ENCODE measurements at places on chromosomes 3 and 15.

DNA sequence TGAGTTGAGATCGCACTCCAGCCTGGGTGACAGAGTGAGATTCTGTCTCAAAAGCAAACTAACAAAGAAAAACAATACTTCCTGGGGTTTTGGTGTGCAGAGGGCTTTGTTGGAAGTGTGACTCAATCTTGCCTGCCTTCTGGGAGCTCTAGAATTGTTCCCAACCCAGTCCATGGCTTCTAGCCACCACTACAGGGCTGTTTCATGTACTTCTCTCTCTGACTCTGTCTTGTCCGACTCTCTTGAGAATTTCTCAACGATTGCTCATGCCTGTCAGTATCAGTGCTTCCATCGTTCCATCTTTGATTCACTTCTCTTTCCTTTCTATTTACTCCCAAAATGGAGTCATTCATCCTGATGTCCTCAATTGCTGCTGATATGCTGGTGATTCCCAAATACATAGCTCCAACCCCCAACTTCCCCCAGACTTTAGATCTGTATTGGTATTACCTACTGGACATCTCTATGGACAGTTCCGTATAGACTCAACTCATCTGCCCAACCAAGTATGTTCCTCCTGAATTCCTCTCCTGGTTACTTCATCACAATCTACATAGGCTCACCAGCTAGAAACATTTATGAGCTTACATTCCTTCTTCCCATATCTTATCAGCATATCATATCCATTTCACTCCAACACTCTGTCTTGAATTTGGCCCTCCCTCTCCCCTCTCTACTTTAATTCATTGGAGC, 1.8 kb upstream of the AP2M1 start:
- DNase-seq: no peak

DNA sequence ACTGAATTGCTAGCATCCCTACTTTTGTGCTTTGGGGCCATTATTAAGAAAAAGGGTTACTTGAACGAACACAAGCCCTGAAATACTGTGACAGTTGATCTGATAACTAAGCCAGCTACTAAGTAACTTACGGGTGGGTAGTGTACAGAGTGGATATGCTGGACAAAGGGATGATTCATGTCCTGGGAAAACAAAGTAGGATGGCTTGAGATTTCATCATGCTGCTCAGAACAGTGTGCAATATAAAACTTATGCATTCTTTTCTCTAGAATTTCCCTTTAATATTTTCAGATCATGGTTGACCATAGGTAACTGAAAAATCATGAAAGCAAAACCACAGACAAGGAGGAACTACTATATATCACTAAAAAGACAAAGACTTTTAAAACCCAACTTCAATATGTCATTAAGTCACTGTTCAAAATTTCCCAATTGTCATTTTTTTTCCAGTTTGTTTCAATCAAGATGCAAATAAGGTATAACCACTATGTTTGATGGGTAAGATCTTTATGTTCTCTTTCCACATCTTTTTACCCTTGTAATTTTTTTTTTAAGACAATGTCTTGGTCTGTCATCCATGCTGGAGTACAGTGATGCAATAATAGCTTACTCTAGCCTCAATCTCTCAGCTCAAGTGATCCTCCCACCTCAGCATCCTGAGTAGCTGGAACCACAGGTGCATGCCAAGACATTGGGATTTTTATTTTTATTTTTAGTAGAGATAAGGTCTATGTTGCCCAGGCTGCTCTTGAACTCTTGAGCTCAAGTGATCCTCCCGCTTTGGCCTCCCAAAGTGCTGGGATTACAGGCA, 67.7 kb downstream of the IFT80 start:
- DNase-seq: no peak

GRCh38 chr3:179236669-179237301, 14.1 kb downstream of the KCNMB3 start:
- no peak for DNase-seq

GRCh38 chr3:45991341-45991740, 4.3 kb downstream of the FYCO1 start:
- no peak for DNase-seq

GRCh38 chr3:99430348-99431134, 207.9 kb upstream of the COL8A1 start:
- no peak for DNase-seq

DNA sequence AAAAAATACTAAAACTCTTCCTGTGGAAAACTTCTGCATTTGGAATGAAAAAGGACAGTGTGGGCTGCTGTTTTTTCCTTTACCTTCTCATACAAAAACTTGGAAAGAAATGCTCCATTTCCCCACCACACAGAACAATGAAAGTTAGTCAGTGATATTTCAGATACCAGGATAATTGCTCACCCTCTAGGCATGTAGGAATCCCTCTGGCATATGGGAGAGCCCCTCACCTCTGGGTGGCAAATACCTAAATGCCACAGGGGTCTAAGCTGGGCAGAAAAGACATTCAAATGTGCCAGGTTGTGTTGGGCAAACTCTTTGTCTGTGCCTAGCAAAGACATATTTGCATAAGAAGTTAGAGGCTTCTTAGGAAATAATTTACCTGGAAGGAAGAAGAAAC, 560.3 kb upstream of the NR2F2 start:
- no peak for DNase-seq

- DNase-seq: no peak
Measured at GRCh38 chr3:194824100-194824499, 138.4 kb downstream of the FAM43A start.

GRCh38 chr15:86608461-86609205, 529.0 kb downstream of the AGBL1 start:
- no peak for DNase-seq

DNA sequence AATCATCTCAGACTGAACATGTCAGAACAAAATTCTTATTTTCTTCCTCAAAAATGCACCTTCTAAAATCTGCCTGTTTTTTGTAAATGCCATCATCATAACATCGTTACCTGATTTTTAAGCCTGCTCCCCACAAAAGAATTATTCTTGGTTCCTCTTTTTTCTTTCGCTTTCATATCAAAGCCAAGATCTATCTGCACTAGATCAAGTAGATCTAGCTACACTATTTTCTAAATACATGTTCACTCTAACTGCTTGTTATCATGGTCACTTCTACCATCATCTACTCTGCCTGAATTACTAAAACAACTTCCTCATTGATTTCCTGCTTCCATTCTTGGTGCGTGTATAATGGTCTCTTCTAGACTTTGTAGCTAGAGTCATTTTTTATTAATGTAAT, 217.7 kb downstream of the ARPP21 start:
- no peak for DNase-seq

DNA sequence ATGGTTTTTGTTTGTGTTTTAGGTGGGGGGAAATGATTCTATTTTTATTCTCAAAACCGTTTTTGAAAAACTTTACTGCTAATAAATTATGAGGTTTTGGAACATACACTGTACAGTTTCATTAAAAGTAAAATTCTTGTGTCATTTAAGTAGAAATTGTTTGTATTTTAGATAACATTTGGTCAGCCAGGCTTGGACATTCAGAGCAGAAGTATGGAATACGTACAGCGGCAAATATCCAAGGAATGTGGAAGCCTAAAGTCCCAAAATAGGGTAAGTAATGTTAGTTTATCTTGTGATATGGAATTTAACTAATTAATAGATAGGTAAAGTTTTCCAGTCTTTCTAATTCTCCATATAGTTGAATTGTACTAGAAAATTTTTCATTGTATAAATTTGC, 96.6 kb downstream of the SPRED1 start:
- DNase-seq: no peak

DNA sequence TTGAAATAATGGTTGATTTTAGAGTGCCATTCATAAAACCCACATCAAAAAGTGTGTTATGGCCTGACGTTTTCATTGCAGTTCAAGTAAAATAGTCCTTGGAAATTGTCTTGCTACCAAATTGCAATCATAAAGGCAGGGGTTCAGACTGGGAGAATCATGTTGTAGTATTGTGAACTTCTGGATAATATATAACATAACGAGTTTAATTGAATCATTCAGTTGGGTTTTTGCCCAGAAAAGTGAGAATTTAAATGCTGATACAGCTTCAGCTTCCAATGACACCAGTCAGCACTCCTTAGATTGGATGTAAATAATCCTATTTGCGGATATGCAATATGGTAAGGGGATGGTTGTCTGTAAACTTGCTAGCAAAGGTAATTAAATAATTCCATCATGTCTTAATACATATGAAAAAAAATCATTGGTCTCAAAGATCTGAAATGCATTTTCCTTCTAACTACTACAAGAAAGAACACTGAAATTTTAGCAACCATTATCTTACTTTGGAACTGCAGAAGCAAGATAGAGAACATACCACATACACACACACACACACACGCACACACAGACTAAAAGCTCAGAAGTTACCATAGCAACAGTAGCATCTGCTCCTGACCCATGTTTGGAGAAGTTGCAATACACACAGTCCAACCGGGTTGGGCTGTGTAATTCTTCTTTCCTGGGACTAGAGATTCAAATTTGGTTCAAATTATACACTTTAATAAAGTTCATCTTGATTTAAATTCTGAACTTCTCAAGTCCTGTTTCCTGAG, 686.2 kb upstream of the NR2F2 start:
- no peak for DNase-seq

GRCh38 chr3:11391174-11391879, 119.1 kb downstream of the ATG7 start:
- DNase-seq: no peak

DNA sequence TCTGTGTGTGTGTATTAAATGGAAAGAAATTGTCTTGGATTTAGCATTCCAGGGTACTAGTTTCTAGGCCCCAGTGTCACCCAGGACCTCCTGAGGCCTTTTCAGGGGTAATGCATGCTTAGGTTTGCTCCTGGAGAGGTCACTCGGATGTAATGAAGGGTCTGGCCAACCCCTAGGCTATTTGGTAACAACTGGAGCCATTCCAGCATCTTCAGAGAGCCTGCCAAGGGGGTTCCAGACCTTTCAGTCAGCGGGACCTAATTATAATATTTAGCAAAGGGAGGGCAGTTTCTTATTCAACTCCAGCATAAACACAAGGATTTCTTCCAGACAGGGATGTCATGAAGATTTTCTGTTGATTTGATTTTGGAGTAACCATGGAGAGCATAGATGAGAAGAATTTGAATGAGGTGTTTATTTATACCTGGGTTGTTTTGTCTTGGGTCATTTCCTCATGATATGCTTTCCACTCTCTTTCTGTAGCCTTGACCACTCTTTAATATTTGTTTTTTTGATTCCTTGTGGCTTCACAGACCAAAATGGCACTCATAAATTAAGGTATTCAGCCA, 17.4 kb downstream of the KAT2B start:
- DNase-seq: no peak

DNA sequence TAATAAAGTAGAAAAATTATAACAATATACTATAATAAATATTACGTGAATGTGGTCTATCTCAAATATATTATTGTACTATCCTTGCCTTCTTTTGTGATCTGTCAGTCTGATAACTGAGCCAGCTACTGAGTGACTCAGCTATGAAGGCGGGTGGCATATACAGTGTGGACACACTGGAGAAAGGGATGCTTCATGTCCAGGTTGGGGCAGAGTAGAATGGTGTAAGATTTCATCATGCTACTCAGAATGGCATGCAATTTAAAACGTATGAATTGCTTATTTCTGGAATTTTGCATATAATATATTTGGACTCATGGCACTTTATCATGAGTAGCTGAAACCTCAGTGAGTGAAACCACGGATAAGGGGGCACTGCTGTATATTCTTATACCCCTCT, 172.9 kb upstream of the TBC1D5 start:
- DNase-seq: no peak

DNA sequence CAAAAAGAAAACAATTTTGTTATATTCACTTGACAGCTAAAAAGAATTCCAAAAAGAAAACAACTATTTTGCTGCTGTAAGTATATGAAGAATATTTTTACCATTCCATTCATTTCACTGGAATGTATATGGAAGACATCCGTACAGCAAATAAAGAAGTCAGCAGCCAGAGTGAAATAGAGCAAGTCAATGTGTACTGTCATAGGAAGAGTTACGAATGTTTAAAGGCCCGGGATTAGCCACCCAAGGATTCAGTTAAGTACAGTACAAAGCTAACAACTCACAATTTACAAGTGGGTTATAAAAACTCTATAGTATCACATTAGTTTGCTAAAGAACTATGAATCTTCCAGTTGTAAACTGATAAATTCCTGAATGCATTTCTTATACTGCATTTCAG, 14.4 kb upstream of the XXYLT1 start:
- no peak for DNase-seq

- no peak for DNase-seq
Measured at GRCh38 chr15:53875139-53875538, 103.1 kb upstream of the UNC13C start.

GRCh38 chr3:185935465-185936272, 2.1 kb downstream of the TRA2B start:
- no peak for DNase-seq

GRCh38 chr3:14434498-14435151, 32.2 kb downstream of the SLC6A6 start:
- no peak for DNase-seq

- DNase-seq: no peak
Measured at GRCh38 chr15:41790756-41791546, 16.7 kb downstream of the MAPKBP1 start.

DNA sequence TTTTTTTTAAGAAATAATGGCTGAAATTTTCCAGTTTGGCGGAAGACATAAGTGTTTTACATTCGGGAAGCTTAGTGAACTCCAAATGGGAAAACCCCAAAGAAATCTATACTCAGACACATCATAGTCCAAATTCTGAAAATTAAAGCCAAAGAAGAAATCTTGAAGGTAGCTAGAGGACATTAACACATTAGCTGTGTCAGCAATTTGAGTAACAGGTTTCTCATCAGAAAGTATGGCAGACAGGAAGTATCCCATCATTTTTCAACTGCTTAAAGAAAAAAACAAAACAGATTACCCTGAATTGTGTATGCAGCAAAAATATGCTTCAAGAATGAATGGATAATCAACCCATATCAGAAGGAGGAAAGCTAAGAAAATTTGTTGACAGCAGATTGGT, 261.7 kb downstream of the DOCK3 start:
- DNase-seq: no peak

GRCh38 chr3:69353088-69353478, 32.8 kb downstream of the FRMD4B start:
- no peak for DNase-seq

DNA sequence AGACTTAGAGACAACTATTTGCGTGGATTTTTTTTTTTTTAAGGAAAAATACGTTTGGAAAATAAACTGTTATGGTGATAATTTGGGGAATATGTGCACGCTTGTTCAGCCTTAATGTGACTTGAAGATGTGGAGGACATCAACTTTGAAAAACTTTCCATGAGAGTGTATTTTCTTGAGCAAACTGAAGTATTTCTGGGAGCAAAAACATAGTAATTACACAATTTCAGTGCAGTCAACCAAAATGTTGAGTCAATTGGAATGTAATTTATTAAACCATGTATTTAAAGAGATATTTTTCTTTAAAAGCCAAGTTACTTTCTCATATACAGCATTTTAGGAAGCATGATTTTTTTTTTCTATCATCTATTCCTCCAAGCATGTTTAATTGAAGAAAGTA, 80.3 kb upstream of the FLNB start:
- DNase-seq: no peak

- no peak for DNase-seq
Measured at GRCh38 chr3:107217172-107217571, 160.1 kb upstream of the CCDC54 start.

All from NCI-H187 (cell line).